ENCODE measurements at places on chromosomes 12 and 14.

GRCh38 chr12:19880721-19881120, 441.4 kb downstream of the AEBP2 start:
- no peak for DNase-seq

DNA sequence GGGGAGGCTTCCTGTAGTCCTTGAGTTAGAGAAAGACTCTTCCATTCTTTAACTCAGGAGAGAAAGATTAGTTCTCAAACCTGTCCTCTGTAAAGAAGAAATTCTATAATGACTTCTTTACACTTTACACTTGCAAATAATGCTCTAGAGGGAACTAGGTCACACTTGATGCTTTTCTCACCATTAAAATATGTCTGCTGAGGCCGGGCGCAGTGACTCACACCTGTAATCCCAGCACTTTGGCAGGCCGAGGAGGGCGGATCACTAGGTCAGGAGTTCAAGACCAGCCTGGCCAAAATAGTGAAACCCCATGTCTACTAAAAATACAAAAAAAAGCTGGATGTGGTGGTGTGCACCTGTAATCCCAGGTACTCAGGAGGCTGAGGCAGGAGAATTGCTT, 6.3 kb downstream of the NTN4 start:
- DNase-seq = no peak

DNA sequence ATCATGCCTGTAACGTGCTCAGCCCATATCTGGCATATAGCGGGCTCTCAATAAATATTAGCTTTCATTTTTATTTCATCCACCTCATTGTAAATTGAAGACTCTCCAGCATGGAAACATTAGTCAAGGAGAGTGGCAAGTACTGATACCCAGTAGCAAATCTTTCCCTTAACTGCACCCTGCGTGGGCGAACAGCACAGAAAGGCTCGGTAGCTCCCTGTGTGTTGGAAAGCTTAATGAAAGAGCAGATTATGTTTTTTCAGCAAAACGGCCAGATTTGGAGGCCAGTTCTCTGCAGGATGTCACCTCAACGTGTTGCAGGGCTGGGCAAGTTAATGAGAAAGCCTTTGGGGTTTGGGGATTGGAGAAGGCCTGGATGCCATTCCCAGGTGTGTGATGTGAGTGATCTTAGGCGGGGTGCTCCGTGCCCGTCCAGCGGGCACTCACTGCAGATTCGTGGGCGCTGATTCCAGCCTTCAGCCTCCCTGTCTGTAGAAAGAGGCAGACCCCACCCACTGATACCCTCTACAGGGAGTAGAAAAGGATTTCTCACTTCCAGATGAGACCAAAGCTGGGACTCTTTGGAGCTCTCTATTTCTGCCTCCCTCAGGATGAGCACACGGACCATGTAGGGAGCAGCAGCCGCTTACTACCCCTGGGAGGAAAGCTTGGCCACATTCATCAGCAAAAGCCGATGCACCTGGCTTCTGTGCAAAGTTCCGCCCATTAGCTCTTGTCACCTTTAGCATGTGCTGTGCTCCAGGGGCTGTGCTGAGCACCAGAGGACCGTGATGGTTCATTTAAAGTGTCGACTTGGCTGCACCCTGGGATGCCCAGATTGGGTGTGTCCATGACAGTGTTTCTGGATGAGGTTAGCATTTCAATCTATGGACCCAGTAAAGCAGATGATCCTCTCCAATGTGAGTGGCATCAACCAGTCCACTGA, 29.1 kb downstream of the C14orf132 start:
- DNase-seq = peak; percentile 79

DNA sequence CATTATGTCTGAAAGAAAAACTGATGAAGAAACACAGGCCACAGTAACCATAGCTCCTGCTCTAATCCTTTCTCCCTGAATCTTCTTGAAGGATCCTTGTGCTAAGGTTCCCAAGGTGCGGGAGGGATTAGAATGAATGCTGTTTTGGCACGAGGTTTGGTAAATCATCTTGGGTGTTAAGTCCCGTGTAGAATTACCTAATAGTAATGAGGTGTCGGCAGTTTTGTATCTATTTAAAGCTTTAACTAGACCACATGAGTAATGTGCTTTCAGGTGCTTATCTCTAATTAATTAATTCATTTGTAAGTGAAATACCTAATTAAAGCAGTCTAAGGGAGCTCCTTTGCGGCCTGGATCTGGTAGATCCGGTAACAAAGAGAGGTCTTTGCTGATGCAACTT, 53.9 kb downstream of the GNG2 start:
- DNase-seq = no peak

DNA sequence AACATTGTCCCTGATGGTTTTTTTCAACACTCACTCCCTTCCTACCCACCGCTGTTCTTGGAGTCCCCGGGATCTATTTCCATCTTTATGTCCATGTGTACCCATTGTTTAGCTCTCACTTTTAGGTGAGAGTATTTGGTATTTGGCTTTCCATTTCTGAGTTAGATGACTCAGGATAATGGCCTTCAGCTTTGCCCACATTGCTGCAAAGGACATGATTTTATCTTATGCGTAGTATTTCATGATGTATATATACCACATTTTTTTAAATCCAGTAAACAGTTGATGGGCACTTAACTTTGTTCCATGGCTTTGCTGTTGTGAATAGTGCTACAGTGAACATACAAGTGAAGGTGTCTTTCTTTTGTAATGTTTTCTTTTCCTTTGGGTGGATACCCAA, 123.5 kb upstream of the KITLG start:
- no peak for DNase-seq

GRCh38 chr12:62268956-62269355, 8.8 kb downstream of the USP15 start:
- DNase-seq = no peak

- DNase-seq = no peak
These were observed 1.9 kb downstream of the IFNG-AS1 start for GRCh38 chr12:67991158-67991557.

DNA sequence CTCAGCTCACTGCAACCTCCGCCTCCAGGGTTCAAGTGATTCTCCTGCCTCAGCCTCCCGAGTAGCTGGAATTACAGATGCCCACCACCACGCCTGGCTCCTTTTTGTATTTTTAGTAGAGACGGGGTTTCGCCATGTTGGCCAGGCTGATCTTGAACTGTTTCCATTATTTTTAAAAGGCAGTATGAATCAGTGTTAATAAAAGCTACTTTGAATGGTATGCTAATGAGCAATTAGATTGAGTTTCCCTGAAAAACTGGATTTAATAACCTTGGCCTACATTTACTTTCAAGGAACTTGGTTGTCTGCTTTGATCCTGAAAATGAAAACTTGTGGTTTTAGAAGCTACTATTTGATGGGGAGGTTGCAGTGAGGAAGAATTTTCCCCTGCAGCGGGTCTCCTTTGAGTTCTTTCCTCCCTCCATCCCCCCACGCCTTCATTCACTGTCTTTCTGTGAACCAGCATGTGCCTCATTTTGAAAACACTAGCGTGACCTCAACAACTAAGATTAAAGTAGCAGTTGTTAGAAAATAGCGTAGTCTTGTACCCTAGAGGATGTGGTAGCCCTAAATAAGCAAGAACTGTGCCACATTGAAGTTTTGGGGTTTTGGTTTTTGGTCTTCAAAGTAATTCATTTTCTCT, 17.8 kb upstream of the RPS6KA5 start:
- DNase-seq = no peak

GRCh38 chr12:95004610-95005009, 1.1 kb upstream of the NDUFA12 start:
- DNase-seq = no peak

GRCh38 chr12:16881986-16882570, 276.1 kb upstream of the LMO3 start:
- DNase-seq = no peak

GRCh38 chr14:50308363-50308915, 3.6 kb downstream of the L2HGDH start:
- DNase-seq = no peak

DNA sequence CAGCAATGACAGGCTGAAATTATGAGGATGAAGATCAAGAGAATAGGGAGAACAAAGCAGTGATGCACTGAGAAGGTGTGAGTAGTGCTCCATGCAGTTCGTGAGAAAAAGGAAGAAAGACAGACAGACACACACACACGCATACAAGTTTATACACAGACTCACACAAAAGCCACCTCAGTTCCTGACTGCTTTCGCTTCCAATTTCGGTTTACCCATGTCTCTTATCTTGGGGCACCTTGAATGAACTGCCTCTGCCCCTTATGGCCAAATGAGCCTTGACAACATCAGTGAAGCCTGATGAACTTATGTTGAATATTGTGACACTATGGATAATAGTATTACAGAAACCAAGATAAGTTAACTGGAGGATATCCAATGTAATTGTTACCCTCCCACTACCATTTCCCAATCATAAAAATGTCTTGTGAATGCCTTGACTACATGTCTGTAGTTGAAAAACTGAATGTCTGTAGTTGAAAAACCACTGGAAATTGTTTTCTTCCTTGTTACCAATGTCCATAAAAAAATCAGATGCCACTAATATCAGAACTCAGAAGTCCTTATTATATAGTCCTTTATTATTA, 380.4 kb upstream of the DDHD1 start:
- no peak for DNase-seq

DNA sequence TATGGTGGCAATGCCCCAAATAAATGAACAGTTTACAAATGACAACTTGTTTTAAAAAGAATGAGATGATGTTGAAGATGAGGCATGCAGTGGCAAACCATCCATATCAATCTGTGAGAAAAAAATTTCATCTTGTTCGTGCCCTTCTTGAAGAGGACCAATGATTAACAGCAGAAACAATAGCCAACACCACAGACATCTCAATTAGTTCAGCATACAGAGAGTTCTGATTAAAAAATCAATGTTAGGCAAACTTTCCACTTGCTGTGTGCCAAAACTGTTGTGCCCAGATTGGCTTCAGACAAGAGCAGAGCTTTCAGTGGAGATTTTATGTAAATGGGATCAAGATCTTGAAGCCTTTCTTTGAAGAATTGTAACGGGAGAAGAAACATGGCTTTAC, 329.9 kb downstream of the BMP4 start:
- DNase-seq = no peak

- no peak for DNase-seq
These were observed 11.5 kb downstream of the MYO1H start for GRCh38 chr12:109359131-109359690.

DNA sequence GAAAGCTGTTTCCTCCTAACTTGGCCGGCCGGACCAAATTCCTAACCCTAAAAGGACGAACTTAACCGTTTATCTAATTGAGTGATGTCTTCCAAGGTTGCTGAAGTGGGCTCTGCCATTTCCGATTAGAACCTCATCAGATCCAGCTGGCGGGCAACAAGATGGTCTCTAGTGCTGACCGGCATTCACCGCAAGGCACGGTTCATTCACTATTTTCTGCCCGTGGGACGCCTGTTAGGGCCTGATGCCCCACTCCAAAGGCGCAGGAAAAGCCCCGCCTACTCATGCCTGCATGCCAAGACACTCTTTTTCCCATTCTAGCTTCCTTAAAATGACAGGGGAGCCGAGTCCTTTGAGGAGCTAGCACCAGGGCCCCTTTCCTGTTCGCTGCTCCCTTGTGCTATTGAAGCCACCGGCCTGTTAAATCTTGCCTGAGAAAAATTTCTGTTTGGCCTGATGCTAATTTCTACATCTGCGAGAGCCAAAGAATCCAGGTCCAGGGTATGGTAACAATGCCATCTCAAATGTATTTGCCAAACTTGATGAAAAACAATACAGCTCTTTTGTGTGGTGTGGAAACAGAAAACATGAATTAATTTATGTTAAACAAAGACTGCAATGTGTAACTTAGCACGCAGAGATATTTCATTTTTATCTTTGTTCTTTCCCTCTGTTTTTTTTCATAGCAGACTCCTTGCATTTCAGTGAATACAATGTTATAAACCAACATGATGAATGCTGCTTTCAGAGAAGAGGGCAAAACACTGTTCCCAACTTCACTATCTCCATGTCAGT, 1071.2 kb upstream of the USP15 start:
- DNase-seq = no peak

GRCh38 chr12:19440916-19441315, 1.6 kb downstream of the AEBP2 start:
- no peak for DNase-seq

- DNase-seq = no peak
These were observed 513.0 kb upstream of the SEL1L start for GRCh38 chr14:82046512-82047226.

- DNase-seq = no peak
These were observed 18.7 kb downstream of the GRIN2B start for GRCh38 chr12:13962699-13963098.
